Activated CD4-positive, CD25-positive, alpha-beta regulatory T cell (primary cell): ENCODE measurements at places on chromosomes 11 and 22.

DNA sequence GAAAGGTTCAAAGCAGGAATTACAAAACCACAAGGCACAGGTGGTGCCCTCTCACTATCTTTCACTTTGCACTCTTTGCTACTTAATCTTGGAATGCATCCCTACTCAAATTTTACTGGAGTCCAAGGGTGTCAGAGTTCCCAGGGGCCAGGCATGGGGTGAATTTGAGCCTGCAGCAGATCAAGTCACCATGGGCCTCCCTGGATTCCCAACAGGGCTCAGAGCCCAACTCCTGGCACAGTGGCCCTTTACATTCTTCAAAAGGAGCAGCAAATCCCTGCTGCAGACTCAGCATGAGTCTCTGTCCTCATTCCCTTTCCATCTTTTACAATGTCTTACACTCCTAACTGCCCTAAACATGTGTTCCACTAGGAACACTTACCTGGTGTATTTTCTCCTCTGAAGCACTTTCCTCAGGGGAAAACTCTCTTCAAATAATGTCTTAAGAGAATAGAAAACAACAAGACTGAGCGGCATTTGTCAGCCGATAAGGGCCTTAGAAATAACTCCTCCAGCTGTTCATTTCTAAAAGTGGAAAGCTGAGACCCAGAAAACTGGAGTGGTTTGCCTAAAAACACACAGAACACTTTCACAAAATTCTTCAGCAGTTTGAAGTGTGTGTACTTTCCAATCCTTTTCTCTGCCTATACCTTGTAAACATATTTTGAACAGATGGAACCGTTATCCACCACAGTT, 596.0 kb downstream of the INSC start:
- DNase-seq, result no peak

- DNase-seq, result no peak
Measured at GRCh38 chr11:21110415-21110814, 441.0 kb downstream of the NELL1 start.

DNA sequence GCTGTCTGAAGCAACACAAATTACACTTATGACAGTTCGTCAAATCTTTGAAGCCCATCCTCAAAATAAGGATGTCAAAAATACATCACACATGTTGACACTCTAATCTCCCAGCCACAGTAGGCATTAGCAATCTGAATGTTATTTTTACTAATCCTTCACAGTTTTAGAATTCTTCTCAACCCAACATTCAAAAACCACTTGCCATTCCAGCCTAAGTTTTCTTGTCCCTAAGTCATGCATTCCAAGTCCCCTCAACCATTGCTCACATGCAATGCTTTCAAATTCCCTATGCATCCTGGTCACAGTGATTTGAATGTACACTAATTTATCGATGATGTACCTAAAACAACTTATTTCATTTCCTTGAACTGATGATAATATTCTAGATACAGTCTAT, 7.5 kb downstream of the BDNF start:
- DNase-seq, result no peak

DNA sequence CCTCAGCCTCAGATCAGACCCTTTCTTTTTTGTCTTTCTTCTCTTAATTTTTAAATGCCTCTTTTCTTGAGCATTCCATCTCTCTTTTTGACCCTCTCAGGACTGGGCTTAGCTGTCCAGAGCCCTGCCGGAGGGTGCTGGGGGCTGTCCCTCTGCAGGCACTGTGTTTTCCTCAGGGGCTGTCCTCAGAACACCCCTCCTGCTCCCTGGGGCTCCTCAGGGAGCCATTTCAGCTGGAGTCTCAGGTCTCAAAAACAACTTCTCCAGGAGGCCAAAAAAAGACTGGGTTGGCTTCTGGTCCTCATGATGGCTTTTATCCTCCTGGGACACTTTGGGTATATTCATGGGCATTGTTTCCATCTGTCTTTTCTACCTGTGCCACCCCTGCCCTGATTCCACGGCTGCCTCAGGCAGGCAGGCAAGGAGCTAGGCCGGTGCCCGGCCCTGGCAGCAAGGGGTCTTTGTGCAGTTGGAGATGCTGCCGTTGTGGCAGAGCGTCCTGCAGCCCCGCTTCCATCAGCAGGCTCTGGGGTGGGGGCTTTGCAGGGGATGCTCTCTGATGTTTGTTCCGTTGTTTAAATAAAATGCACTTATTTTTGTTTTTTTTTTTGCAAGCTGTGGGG, 85.1 kb downstream of the CEP164 start:
- no peak for DNase-seq

GRCh38 chr11:17351510-17352176, at the start of gene NCR3LG1:
Gene NCR3LG1 (plus strand): TSS chr11:17351800. CDS start chr11:17351970, 170 bp downstream.
- peak; percentile 21 for DNase-seq

DNA sequence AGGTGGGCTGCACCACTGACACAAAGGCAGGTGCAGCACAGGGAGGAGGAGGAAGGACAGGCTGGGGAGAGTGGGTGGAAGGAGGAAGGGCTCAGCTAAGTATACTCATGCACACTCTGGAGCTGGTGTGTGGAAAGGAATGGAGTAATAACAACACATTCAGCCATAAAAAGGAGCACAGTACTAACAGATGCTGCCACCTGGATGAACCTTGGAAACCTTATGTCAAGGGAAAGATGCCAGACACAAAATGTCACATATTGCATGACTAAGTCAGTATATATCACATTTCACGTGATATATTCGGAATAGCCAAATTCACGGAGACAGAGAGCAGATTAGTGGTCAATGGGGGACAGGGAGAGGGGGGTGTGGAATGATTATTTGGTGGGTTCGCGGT, 389.6 kb upstream of the SYN3 start:
- DNase-seq, result no peak

- DNase-seq, result no peak
Measured at GRCh38 chr11:81033779-81034540, 1593.1 kb upstream of the TENM4 start.

- DNase-seq, result no peak
Measured at GRCh38 chr11:33930317-33931021, 38.6 kb upstream of the LMO2 start.

GRCh38 chr11:876545-876944, 33.9 kb downstream of the TSPAN4 start:
- no peak for DNase-seq

- no peak for DNase-seq
Measured at GRCh38 chr11:46918083-46918787, at the start of gene LRP4. Gene LRP4 (minus strand): TSS chr11:46918550. CDS start chr11:46918379, 171 bp downstream.
